Foreskin keratinocyte (primary cell): ENCODE measurements at places on chromosomes 7 and 10. TPM values are rescaled to one million over a fixed set of nuclear protein-coding genes. Genes with fewer than 3 reads are reported as not detected.

The VAX1 gene
- 0.04 and 0.14 TPM in 2 replicates for total RNA-seq

GRCh38 chr7:4072161-4072925 lies 609.8 kb upstream of the FOXK1 start:
- no peak for DNase-seq

- DNase-seq, result no peak
Measured at GRCh38 chr10:113225903-113226302, 275.9 kb downstream of the TCF7L2 start.

The MMD2 gene
- not detected in 2 replicates for total RNA-seq

The SLC16A12 gene
- 0.17 and 0.18 TPM in 2 replicates for total RNA-seq

The TMEM176A gene
- not detected in 2 replicates for total RNA-seq

The SHH gene
- 0.11 TPM in 1 of 2 replicates, not detected in the other for total RNA-seq

The PRSS2 gene
- total RNA-seq, result not detected in 2 replicates

GRCh38 chr7:34652809-34653208 lies 5.2 kb upstream of the NPSR1 start:
- peak; percentile 28 for DNase-seq
